T47D (cell line): ENCODE measurements at places on chromosomes 11 and 22.

DNA sequence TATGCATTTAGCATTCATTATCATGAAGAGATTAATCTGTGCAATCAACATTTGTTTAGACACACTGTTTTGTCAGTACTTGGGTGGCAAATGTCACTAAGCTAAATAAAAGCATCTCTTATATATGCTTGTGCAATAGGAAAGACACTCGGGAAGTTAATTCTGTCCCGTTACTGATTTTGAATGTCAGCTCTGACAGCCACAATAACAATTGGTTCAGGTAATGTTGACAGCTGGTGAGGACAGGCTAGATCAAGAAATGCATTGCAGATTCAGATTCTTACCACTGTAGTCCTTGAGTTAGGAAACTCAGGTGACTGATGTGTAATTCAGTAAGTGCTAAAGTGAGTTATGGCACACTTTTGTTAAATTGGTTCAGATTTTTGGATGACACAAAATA is 523.8 kb upstream of the FAT3 start:
- DNase-seq: no peak

DNA sequence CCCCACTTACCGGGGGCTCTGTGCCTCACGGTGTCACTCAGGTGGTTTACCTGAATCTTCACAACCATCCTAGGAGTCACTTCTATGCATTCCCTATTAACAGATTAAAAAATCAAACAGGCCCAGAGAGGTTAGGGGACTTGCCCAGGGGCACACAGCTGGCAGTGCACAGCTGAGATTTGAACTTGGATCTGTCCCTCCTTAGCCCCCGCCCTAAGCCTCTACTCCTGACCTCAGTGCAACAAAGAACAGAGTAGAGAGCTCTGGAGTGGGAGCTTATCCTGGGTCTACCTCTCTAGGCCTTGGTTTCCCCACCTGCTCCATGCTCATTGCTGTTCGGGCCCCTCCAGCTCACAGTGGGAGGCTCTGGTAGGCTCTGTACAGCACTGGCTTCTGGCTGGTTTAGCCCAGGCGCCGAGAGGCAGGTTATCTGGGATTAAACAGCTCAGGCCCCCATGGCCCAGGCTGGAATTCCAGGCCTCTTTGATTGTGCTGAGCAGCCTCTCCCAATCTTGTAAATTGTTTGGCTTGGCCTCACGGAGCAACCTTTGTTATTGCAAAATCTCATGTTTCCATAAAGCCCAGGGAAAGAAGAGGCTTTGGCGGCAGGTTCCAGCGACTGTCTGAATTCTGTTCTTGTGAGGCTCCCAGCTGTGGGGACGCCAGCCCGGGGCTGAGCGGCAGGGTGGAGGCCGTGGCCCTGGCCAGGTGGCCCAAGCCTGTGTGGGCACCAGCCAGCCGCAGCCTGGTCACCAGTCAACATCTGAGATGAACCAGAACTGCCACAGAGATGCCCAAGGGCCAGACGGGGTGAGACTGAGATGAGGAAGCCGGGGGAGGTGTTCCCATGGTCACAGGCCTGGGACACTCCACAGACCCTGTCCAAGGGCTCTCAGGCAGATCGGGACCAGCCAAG is 28.9 kb upstream of the SHISAL1 start:
- no peak for DNase-seq

DNA sequence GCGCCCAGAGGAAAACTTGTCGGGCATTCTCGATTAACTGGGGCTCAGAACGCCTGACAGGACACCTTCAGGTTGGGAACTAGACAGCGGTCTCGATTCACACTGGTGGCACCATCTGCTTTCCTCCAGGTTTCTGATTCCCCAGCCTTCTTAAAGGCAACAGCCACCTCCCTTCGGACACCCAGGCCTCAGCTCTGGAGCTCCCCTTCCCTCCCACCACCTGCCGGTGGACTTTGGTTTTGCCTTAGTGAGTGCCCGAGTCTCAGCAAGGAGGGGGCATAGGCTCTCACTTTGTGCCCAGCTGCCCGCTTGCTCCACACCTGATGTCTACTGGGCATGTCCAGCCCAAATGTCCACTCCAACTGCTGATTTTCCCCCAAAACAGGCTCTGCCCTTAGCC is 110.4 kb upstream of the PARVA start:
- DNase-seq: no peak

GRCh38 chr22:30444632-30445437 is 19.3 kb downstream of the MTFP1 start:
- peak; percentile 72 for DNase-seq

GRCh38 chr11:134150195-134150903 is 73.4 kb downstream of the NCAPD3 start:
- DNase-seq: no peak

DNA sequence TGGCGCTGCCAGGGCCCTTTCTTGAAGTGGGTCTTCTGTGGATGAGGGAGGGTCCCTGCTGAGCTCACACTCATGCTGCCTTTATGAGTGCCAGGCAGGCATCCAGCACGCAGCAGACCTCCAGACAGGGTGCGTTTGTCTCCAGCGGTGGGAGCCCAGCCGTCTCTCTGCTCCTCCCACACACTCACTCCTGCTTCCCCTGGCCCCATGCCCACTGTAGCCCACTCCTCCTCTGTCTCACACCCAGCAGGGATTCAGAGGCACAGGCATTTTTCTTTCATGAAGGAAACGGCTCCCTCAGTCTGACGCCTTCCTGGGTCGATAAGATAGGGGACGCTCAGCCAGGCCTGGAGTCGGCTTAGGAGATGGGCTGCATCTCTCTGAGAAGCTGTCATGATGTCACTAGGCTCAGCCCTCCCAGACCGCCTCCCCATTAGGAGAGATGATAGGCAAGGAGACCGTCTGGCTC is 183.9 kb upstream of the NCAM1 start:
- DNase-seq: no peak

GRCh38 chr11:45275828-45276227 is 10.3 kb downstream of the SYT13 start:
- peak; percentile 24 for DNase-seq

GRCh38 chr11:120717623-120718022 is 206.1 kb downstream of the GRIK4 start:
- DNase-seq: no peak

- no peak for DNase-seq
These were observed 537.0 kb downstream of the BRD1 start for GRCh38 chr22:49290711-49291110.

DNA sequence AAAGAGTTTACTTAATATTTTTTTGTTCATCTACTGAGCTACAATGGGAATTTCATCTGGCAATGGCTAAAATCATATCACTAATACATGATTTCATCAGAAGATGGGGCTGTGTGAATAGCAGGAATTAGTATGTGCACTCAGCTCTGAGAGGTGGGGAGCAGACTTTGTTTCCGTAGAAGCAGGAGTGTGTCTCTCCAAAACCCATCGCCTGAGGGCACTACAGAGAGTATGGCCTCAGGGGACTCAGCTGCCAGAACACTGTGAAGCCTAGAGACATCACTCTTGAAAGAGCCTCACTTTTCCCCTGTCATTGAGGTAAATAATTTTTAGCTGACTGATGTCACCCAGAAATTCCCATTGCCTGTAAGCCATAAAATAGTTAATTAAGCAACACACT is 261.4 kb upstream of the ISX start:
- no peak for DNase-seq

- no peak for DNase-seq
These were observed 94.3 kb downstream of the SLC17A6 start for GRCh38 chr11:22432291-22433093.

DNA sequence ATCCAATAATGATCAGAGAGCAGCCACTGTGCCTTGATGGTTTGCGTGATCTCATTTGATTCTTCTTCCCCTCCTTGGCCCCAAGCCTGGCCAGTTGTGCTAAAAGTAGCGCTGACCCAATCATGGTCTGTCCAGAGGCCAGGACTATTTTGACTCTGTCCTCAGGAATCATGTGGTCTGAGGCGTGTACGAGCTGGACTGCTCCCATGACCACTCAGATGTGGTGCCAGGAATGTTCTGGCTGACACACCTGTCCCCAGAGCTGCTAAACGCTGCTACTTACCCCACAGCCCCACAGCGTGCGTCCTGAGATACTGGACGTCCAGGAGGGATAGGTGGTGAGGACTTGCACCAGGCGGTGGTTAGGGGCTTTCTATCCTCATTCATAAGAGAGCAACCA is 70.5 kb downstream of the FEZ1 start:
- no peak for DNase-seq

DNA sequence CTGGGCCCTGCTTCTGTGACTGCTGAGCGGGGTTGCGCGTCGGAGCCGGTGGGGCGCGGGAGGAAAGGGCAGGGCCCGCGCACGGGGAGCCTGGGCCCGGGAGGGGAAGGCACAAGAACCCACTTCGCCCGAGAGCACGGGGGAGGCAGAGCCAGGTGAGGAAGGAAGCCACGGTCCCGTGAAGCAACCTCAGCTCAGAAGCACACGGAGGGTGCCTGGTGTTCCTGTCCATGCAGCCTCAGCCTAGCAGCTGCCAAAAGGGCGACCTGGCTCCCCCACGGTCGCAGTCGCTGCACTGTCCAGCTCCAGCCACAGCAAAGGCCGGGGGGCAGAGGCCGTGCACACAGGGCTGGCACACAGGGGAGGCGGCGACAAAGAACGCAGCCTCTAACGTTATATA is 9.3 kb upstream of the CDC42BPG start:
- no peak for DNase-seq

DNA sequence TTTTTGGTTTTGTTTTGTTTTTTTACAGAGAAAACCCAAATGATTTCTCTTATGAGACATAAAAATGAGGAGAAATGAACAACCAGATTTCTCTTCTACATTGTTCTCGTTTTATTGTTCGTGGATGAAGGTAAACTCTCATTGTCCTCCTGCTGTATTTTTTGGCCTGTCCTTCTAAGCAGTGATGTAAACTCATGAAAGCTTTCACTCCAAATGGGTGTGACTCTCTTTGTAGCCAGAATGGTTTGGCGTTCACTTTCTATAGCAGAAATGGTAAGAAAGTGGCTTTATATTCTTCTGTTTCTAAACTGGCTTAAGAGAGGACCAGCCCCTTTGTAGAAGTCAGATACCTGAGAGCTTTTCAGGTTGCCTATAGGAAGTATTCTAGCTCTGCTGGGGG is 15.5 kb upstream of the BMAL1 start:
- DNase-seq: no peak

DNA sequence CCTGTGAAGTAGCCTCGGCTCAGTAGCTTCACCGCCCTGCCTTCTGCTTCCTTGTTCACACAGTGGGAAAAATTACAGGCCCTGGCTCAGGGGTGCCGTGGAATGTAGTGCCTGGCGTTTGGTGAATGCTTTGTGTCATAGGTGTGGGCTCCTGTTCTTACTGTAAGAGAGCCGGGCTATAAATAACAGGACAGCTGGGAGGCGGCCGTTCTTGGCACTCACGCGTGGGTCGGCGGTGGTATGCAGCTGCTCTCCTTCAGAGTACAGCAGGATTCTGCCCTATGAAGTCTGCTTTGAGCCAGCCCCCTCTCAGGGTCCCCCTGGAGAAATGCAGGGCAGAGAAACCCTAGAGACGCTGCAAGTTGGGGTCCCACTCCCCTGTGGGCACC is 84.2 kb downstream of the CTTN start:
- DNase-seq: no peak

GRCh38 chr11:57650739-57651090 is 1.0 kb upstream of the YPEL4 start:
- DNase-seq: no peak

DNA sequence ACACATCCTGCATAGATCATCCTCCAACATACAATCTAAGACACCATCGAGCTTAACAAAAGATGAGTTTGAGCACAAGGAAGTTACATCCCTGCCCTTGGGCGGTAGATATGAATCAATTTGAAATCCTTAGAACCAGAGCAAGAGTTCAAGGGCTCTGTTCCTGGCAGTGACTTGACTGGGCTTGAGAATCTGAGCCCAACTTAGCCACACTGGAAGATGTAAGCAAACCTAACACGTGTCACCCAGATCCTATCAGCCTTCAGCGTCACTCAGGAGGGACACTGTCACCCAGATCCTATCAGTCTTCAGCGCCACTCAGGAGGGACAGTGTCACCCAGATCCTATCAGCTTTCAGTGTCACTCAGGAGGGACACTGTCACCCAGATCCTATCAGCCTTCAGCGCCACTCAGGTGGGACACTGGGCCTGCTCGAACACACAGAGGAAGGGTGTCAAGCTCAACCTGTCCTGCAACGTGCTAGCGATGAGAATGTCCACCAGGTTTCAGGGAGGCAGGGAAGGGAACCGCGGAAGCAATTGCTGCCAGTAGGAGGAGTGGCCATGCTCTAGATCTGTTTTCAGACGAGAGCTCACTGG is 32.8 kb upstream of the CTSD start:
- DNase-seq: peak; percentile 39

- DNase-seq: peak; percentile 70
These were observed 1089.3 kb downstream of the FAM181B start for GRCh38 chr11:81644239-81644840.

GRCh38 chr11:113730887-113731726 is 25.0 kb upstream of the TMPRSS5 start:
- peak; percentile 58 for DNase-seq

- DNase-seq: no peak
These were observed 51.6 kb downstream of the CEP164 start for GRCh38 chr11:117378976-117379865.
